Endodermal cell (in vitro differentiated cells): ENCODE measurements at places on chromosomes 3 and 15. TPM values are rescaled to one million over a fixed set of nuclear protein-coding genes. Genes with fewer than 3 reads are reported as not detected.
A peak's percentile ranks its signal among the peaks of the same experiment; 100 is the strongest.

Gene CCDC39
- 0.20 and 0.25 TPM in 2 replicates for total RNA-seq

Gene CPN2
- total RNA-seq, result not detected in 3 replicates

- no peak overlapping the region for H3K4me3 ChIP-seq
- peaks cover 6% of the 10 kb centered on the region for H3K4me1 ChIP-seq
- no peaks in the 10 kb centered on the region for H3K36me3 ChIP-seq
- DNase-seq, result peak; percentile 78
These were observed 1.4 kb downstream of the FEZF2 start for GRCh38 chr3:62371720-62372591.

DNA sequence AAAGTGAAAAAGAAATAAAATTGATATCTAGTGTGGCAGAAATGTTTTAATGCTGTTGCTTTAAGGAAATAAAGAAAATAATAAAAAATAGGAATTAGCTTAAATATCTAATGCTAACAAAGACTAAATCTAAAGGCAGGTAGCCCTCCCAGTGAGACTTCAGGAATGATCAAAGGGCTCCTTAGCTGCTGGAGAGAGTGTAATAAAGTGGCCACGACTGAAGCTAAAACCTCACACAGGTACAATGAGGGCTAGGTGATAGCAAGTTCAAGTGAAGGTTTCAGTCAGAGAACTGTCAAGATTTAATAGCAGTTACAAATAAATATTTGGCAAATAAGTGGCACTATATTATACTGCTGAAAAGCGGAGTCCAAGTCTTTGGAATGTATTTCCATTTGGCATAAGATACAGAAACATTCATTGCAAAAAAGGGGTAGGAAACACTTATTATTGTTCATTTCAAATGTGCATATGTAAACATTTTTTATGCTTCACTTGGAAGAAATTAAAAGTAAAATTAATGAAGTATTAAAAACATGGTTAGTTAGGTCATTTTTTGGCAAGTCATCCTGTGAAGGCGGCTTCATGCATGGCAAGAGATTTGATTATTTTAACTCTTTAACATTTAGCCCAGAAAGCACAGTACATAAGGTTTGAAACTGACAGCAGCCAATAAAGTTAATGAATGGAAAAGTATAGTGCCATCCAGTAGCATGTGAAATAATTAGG, 168.2 kb downstream of the ECT2 start:
- no peak for DNase-seq
- H3K27me3 ChIP-seq, result no peaks in the 10 kb centered on the region
- H3K4me1 ChIP-seq, result peaks cover 12% of the 10 kb centered on the region
- no peaks in the 10 kb centered on the region for H3K36me3 ChIP-seq
- H3K4me3 ChIP-seq, result peak overlapping the region; percentile 66
